ENCODE measurements at places on chromosomes 4 and X. TPM values are rescaled to one million over a fixed set of nuclear protein-coding genes. Genes with fewer than 3 reads are reported as not detected.

The ZFP92 gene
- 1.5 TPM for total RNA-seq

The CLNK gene
- not detected for total RNA-seq

The SULT1E1 gene
- not detected for total RNA-seq

The F8A1 gene
- 20.3 TPM for total RNA-seq

The PAK3 gene
- total RNA-seq = not detected

The EREG gene
- not detected for total RNA-seq

Measured in T-helper 2 cell treated with Interferon-gamma antibody and Interleukin-4, amounts not matched to agents 100 ng/mL and 5 ng/mL, for 36 hours (primary cell).